ENCODE measurements at places on chromosomes 4 and X. TPM values are rescaled to one million over a fixed set of nuclear protein-coding genes. Genes with fewer than 3 reads are reported as not detected.

- peaks cover 4% of the 10 kb centered on the region for H3K4me1 ChIP-seq
- H3K27ac ChIP-seq = no peak overlapping the region
- no peak overlapping the region for H3K4me3 ChIP-seq
- no peaks in the 10 kb centered on the region for H3K27me3 ChIP-seq
- no peak for DNase-seq
Observed at GRCh38 chrX:119041175-119041574, 31.6 kb upstream of the CT47C1 start.

- H3K36me3 ChIP-seq = no peaks in the 10 kb centered on the region
- no peaks in the 10 kb centered on the region for H3K4me1 ChIP-seq
- no peak overlapping the region for H3K27ac ChIP-seq
- no peak overlapping the region for H3K4me3 ChIP-seq
- DNase-seq = no peak
Observed at GRCh38 chrX:31329298-31329697, 257.5 kb upstream of the FTHL17 start.

DNA sequence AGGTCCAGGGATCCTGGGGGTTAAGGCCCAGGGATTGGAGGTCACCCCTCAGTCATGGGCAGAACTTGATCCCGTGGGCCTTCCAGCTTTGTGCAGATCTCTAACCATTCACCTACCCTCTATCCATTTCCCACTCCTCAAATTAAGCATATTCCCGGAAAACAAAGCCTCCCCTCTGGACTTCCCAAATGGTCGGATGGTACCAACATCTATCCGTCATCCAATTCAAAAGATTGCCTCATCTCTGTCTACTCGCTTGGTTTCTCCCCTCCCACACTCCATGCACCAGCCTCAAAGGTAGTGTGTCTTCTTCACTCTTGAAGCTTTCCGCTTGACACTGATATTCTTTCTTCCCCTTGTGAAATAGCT, 473 bp upstream of the BCLAF3 start:
- H3K4me3 ChIP-seq = peak overlapping the region; percentile 87
- no peak for DNase-seq
- H3K27ac ChIP-seq = peak overlapping the region; percentile 83
- H3K36me3 ChIP-seq = no peaks in the 10 kb centered on the region
- H3K27me3 ChIP-seq = no peaks in the 10 kb centered on the region
- H3K4me1 ChIP-seq = no peaks in the 10 kb centered on the region

- no peak for DNase-seq
- H3K27me3 ChIP-seq = no peaks in the 10 kb centered on the region
- H3K4me1 ChIP-seq = no peaks in the 10 kb centered on the region
- no peak overlapping the region for H3K4me3 ChIP-seq
- H3K36me3 ChIP-seq = no peaks in the 10 kb centered on the region
Observed at GRCh38 chr4:141497627-141498026, 138.8 kb upstream of the IL15 start.

GRCh38 chrX:38968344-38969216, 167.3 kb downstream of the MID1IP1 start:
- no peaks in the 10 kb centered on the region for H3K27me3 ChIP-seq
- no peak for DNase-seq
- no peaks in the 10 kb centered on the region for H3K4me1 ChIP-seq
- H3K4me3 ChIP-seq = no peak overlapping the region
- H3K36me3 ChIP-seq = no peaks in the 10 kb centered on the region

- no peaks in the 10 kb centered on the region for H3K27me3 ChIP-seq
- no peak overlapping the region for H3K27ac ChIP-seq
- no peak overlapping the region for H3K4me3 ChIP-seq
- no peaks in the 10 kb centered on the region for H3K4me1 ChIP-seq
- no peak for DNase-seq
- no peaks in the 10 kb centered on the region for H3K36me3 ChIP-seq
Observed at GRCh38 chrX:149259241-149259640, 245.9 kb downstream of the IDS start.

Gene DNAAF6
- not detected for polyA plus RNA-seq

Gene JCHAIN
- 0.73 TPM for polyA plus RNA-seq

Gene PAGE5
- polyA plus RNA-seq = not detected

Gene GAGE2A
- not detected for polyA plus RNA-seq

DNA sequence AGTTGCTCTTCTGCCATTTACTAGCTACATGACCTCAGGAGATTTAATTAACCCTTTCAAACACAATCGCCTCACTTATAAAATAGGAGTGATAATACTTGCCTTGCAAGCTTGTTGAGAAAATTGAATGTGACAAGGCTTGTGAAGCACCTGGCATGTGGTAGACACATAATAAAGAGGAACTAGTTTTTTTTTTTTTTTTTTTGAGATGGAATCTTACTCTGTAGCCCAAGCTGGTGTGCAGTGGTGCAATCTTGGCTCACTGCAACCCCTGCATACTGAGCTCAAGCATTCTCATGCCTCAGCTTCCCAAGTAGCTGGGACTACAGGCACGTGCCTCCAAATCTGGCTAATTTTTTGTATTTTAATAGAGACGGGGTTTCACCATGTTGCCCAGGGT, 73.7 kb upstream of the STIM2 start:
- no peak for DNase-seq
- peak overlapping the region; percentile 75 for H3K27ac ChIP-seq
- H3K4me3 ChIP-seq = no peak overlapping the region
- no peaks in the 10 kb centered on the region for H3K27me3 ChIP-seq

GRCh38 chr4:105352826-105353225, 121.0 kb downstream of the PPA2 start:
- H3K4me1 ChIP-seq = peaks cover 11% of the 10 kb centered on the region
- no peaks in the 10 kb centered on the region for H3K36me3 ChIP-seq
- peak overlapping the region; percentile 54 for H3K27ac ChIP-seq
- no peak for DNase-seq

- no peaks in the 10 kb centered on the region for H3K4me1 ChIP-seq
- H3K27ac ChIP-seq = no peak overlapping the region
- no peak overlapping the region for H3K4me3 ChIP-seq
- no peaks in the 10 kb centered on the region for H3K36me3 ChIP-seq
Observed at GRCh38 chr4:140326395-140326993, 47.0 kb upstream of the SCOC start.

- DNase-seq = no peak
- H3K4me3 ChIP-seq = no peak within 1 kb of the TSS
- H3K4me1 ChIP-seq = no peaks in the 10 kb centered on the region
- H3K27me3 ChIP-seq = no peaks in the 10 kb centered on the region
- H3K27ac ChIP-seq = no peak within 1 kb of the TSS
- no peaks in the 10 kb centered on the region for H3K36me3 ChIP-seq
Observed at GRCh38 chr4:70666369-70666768, at the start of gene JCHAIN. Gene JCHAIN, minus strand, starts transcription at chr4:70666508. Its CDS starts 18 bp downstream, at chr4:70666490.
